ENCODE measurements at places on chromosomes 1 and 21.
A peak's percentile ranks its signal among the peaks of the same experiment; 100 is the strongest.

- DNase-seq, result no peak
These were observed 11.5 kb downstream of the FCRL5 start for GRCh38 chr1:157540852-157541251.

- DNase-seq, result no peak
These were observed 87.6 kb downstream of the CTH start for GRCh38 chr1:70498666-70499065.

GRCh38 chr1:36696261-36696940, 213.7 kb upstream of the CSF3R start:
- no peak for DNase-seq

GRCh38 chr1:82704393-82704792, 903.7 kb downstream of the ADGRL2 start:
- no peak for DNase-seq

- DNase-seq, result no peak
These were observed 172.9 kb downstream of the DISC1 start for GRCh38 chr1:231799363-231799986.

GRCh38 chr1:158506369-158506987, 34.5 kb downstream of the OR10R2 start:
- DNase-seq, result peak; percentile 52

- DNase-seq, result peak; percentile 79
These were observed 70.8 kb upstream of the RHOU start for GRCh38 chr1:228664399-228664914.

DNA sequence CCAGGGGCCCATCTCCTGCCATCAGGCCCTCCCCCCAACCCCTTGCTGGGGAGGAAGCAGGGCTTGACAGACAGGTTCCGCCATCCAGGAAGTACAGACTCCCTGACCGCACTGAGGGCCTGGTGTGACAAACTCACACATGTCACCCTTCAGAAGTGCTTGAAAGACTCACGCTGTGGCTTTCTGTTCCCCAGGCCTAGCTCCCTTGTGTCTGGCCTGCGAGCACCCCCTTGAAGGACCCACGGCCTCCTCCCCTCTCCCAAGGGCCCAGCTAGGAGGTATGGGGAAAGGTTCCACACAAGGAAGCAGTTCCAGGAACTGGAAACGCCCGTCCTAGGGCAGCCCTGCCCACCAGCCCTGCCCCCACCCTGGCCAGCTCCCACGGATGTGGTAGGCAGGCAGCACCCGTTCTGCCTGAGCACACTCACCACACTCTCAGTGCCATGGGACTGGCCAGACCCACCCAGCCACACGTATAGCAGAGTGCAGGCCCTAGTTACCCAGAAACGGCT, 26.7 kb downstream of the SLC2A1 start:
- DNase-seq, result peak; percentile 85

- peak; percentile 94 for DNase-seq
These were observed 18.0 kb upstream of the BTG2 start for GRCh38 chr1:203287109-203287893.

DNA sequence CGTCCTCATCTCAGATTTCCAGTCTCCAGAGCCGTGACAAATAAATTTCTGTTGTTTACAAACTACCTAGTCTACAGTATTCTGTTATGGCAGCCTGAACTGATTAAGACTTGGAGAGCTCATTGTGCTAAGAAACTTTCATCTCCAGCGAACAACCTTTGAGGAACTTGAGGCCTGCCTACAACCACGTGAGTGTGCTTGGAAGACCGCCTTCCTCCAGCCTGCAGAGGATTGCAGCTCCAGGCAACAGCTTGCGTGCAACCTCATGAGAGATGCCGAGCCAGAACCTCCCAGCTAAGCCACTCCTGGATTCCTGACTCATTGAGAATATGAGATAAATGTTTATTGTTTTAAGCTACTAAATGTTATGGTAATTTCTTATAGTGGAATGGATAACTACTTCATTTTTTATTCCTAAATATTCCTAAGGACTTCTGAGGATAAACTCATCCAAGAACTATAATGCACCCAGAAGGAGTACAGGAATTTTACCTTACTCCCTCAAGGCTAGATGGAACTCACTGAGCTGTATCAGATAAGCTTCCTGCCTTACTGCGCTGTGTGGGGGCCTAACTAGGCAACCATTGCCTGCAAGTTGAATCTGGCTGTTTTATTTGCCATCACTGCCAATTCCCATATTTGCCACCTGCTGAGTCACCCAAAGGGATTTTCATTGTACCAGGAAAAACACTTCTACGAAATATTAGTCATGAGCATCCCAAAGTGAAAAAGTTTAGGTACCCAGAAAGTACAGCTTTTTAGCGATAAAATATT, 17.6 kb downstream of the FAM177B start:
- no peak for DNase-seq

DNA sequence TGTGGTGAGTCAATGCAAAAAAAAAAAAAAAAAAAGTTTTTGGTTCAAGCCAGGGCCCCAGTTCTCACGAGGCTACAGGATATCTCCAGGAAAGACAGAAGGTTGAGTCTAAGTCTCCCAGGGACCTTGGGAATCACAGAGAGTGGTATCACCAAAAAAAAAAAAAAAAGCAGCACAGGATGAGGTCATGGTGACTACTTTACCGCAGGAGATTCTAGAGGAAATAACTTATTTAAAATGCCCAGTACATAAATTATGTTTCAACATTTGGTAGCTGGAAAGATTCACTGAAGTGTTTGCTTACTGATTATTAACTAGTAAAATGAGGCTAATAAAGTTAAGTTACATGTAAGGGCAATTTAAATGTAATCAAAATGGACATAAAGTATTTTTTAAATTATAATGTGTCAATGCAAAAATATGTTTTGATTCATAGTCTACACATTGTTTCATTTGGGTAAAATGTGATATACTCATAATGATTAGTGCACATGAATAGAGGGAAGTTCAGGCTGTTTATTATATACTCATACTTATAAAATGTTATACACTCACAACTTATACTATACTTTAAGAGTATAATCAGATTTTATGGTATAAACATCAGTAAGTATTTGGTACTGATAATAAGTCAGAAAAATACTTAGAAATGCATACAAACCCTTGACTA, 84.1 kb downstream of the PLPPR5 start:
- no peak for DNase-seq

GRCh38 chr1:244450597-244451538, 841 bp downstream of the ADSS2 start:
- DNase-seq, result peak; percentile 56

- DNase-seq, result no peak
These were observed 11.5 kb downstream of the TRIM46 start for GRCh38 chr1:155184835-155185782.

DNA sequence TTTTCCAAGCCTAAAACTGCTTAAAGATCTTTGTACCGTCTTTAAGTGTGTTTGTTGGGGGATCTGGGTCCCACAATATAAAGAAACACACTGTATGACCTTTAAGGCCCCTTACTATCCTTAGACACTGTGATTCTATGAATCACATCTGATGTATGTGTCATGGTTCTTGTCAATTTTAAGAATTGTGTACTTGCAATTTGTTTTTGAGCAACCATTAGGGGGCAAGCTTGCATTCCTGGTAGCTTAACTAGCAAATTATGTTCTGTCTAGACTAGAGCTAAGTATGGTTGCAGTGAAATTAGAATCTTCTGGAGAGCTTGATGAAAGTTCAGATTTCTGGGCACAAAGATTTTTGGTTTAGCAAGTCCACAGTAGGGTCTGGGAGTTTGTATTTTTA, 219.5 kb downstream of the TPR start:
- DNase-seq, result no peak

DNA sequence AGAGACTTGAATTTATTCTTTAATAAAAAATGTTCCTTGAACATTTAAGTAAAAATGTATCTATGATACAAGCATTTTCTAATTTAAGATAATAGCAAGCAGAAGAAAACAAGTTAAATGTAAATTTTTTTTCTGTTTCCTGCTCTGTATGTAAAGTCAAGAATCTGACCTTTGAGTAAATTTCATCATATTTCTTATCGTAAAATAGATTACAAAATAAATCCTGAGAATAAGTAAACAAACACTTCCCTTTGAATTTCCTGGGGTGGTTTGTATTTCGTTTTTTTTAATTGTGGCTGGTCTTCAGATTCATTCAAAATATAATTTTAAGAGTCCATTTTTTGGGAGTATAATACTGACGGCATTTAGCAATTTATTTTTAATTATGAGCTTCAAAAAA, 77.6 kb downstream of the POU2F1 start:
- no peak for DNase-seq

GRCh38 chr1:212286556-212287131, 1.4 kb downstream of the PPP2R5A start:
- no peak for DNase-seq

DNA sequence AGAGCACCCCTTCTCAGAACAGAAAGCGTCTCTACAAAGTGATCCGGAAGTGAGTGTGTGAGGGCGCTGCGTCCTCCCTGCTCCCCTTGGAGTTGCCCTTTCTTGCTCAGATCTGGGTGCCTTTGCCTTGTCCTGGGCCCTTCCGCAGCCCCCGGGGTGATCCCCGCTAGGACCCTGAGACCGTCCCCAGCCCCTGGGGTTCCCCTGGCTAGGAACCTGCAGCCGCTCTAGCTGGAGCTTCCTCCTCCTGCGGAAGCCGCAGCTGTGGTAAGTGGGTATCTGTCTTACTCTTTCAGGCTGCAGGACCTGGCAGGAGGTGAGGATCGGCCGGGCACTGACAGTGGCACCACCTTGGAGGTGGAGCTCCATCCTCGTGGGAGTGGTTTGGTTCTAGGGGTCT, 11.2 kb downstream of the RRP1 start:
- no peak for DNase-seq

- DNase-seq, result no peak
These were observed 130.7 kb downstream of the COQ8A start for GRCh38 chr1:227070638-227071285.

DNA sequence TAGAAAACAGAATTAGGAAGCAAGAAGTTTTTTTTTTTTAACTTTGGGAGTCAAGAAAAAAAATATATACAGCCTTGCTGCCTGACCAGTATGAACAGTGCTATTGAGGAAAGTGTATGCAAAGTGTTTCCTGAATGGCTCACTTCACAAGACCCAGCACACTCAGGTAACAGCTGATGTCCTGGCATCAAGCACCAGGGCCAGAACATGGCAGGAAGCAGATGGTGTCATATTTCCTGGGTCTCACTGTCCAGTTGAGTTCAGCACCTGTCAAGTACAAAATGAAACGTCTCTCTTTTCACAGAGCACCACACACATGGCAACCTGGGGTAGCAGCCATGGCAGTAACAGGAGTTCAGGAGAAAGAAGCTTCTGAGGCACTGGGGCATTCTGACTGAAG, 372.3 kb downstream of the TTLL7 start:
- no peak for DNase-seq

- no peak for DNase-seq
These were observed 5.8 kb downstream of the HMCN1 start for GRCh38 chr1:185739967-185740366.

- DNase-seq, result no peak
These were observed 38.8 kb downstream of the CD160 start for GRCh38 chr1:145758116-145758515.

DNA sequence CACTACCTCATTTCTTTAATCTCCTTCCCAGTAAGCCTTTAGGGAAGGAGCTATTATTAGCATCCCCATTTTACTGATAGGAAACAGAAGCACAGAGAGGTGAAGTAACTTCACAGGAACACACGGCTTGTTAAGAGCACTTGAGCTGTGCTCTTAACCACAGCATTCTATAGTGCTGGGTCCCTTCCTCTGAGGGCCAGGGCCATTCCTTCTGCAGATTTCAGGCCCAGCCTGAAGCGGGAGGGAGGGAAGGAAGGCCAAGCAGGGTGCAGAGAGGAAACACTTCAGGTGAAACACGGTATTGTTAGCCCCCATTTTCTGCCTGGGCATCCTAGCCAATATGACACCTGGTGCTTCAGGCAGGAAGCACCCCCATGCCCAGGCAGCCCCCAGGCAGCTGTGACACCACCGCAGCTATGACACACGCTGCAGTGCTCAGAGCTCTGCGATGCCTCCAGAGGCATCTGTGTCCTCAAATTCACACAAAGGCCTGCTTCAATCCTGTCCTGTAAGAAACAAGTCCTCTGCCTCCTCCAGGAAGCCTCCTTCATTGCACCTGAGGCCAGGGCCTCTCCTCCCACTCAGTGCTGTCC, 4.5 kb upstream of the EXTL1 start:
- DNase-seq, result no peak

DNA sequence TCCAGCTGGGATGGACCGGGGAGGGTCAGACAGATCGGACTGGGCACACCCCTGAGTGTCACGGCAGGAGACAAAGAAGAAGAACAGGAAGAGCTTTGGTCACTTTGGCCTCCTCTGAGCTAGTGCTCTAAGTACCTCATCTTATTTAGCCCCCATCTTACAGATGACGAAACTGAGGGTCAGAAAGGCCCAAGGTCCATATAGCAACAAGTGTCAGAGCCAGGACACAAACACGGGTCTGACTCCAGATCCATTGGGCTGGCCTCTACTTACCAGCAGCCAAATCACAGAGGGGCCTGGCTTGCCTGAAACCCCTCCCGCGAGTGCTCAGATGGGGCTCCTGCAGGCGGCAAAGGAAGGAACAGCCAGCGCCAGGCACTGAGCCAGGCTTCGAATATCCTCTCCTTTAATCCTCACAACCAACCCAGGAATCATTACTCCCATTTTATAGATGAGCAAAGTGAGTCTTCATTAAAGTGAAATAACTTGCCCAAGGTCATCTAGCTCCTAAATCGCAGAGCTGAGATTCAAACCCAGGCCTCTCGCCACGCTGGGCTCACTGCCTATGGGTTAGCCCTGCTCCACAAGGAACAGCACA, 25.7 kb upstream of the SELENON start:
- DNase-seq, result no peak

DNA sequence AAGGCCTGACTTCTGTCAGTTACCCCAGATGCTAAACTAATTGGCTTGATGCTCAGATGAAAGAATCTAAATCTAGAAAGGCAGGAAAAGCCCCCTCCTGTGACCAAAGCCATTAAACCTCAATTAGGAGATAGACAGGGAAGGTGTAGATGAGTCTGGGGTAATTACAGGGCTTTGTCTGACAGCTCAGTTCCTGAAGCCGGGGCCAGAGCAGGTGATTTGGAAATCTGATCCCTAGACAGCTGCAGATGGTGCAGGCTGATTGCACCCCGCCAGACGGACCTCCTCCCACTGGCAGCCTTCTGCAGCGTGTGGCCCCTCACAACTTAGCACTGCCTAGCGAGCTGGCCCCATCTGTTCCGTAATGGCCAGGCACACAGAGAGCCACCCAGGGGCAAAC, 395.1 kb downstream of the HLX start:
- DNase-seq, result no peak

GRCh38 chr21:44593598-44594405, 1.5 kb upstream of the KRTAP10-6 start:
- no peak for DNase-seq

GRCh38 chr1:100253552-100253951, 3.9 kb upstream of the DBT start:
- no peak for DNase-seq
